ENCODE measurements at places on chromosomes 6 and 20.

GRCh38 chr6:105331927-105332326 is 71.0 kb downstream of the PREP start:
- DNase-seq = no peak

DNA sequence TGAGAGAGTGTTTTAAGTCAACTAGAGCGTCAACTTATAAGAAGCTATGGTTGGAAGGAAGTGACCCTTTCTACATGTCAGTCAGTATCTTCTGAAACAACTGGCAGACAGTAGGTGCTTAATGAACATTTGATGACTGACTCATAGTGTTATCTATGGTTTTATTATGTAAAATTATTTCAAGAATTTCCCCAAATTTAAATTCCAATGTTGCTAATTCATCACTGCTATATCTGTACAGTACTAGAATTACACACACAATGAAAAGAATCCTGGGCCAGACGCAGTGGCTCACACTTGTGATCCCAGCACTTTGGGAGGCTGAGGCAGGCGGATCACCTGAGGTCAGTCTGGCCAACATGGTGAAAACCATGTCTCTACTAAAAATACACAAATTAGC is 721.4 kb upstream of the FLRT3 start:
- no peak for DNase-seq

DNA sequence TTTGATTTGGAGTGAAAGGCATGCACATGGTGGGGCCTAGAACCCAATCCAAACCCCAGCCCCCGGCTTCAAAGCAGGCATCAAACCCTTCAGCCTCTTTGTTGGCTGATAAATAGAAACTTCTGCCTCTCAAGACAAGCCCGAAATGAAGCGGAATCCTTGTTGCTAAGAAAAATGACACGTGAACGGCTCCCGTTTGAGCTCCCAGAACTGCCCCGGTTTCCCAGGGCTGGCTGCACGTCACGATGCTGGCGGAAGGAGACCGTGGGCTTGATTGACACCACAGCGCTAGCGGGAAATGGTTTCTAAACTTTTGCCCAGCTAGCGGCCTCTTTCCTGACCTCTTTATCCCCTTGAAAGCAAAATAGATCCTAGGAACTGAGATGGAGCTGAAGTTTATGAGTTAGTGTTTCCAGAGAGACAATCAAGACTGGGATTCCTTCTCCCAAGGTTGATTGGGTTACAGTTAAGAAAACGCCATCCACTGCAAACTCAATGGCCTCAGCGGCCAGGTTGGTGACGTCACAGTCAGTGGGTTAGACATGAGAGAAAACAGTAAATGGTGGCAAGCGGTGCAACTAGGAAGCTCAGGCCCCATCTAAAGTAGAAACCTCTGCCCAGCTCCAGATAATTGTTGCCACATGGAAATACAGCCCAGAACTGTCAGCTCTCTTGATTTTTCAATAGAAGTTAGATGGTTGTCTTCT is 117.0 kb downstream of the ANKRD60 start:
- no peak for DNase-seq

DNA sequence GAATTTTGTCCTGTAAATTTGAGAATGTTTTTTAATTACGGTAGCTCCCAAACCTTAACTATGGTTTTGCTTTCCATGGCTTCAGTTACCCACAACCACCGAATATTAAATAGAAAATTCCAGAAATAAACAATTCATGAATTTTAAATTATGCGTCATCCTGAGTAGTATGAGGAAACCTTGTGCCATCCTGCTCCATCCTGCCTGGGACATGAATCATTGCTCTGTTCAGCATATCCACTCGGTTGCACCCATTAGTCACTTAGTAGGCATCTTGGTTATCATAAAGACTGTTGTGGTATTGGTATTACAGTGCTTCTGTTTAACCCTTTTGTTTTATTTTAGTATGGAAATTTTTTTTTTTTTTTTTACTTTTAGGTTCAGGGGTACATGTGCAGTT is 39.7 kb downstream of the KCNS1 start:
- no peak for DNase-seq

Measured in C1 segment of cervical spinal cord (tissue), 14 donors.